ENCODE measurements at places on chromosomes 1 and 21.
A peak's percentile ranks its signal among the peaks of the same experiment; 100 is the strongest.

- DNase-seq: no peak
Measured at GRCh38 chr1:31412732-31413404, at the start of gene SERINC2. Gene SERINC2 (plus strand): TSS chr1:31413213. CDS start chr1:31413266, 53 bp downstream.

DNA sequence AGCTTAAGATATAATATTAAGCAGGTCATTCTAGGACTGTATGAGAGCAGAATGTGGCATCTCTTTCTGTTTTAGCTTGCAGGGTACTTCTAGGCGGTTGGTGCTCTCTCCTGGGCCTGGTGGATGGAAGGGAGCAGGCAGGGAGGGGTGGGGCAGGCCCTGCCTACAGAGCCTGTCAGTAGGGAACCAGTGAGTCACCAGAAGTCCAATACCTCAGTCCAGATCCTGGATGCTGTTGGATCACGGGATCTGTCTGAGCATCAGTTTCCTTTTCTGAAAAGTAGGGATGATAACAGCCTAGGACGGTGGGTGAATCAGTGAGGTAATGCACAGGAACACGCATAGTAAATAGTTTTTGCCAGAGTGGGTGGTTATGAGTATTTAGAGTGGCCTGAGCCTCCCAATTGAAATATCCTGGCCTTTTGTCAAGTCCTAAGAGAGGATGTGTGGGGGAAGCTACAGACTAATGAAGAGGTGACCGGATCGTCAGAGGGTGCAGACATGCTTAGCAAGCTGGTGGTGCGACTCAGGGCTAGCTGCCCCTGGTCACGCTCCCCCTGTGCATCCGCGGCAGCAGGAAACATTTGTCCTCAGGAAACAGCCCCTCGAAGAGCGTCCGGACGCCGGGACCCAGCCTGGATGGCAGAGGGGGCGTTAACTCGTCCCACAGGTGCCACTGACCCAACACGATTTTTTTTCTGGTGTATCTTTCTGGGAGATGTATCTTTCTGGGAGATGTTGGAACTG lies 23.9 kb downstream of the NAV1 start:
- no peak for DNase-seq

DNA sequence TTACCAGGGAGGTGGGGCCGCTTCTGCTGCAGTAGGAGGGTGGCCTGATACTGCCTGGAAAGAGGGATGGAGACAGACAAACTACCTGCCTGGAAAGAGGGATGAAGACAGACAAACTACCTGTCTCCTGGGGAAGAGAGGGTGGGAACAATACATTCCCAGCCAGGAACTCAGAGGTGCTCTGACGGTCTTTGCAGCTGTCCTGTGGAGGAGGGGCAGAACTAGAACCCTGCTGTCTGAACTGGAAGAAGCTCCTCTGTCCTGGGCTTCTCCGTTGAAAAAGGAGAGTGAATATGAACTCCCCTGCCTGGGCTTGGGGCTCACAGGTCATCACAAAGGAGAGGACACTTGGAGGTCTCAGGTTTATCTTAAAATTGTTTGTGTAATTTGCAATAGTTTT lies 40.3 kb upstream of the ETV3 start:
- DNase-seq: no peak

GRCh38 chr1:155226910-155227260 lies 18.4 kb downstream of the MTX1 start:
- no peak for DNase-seq

DNA sequence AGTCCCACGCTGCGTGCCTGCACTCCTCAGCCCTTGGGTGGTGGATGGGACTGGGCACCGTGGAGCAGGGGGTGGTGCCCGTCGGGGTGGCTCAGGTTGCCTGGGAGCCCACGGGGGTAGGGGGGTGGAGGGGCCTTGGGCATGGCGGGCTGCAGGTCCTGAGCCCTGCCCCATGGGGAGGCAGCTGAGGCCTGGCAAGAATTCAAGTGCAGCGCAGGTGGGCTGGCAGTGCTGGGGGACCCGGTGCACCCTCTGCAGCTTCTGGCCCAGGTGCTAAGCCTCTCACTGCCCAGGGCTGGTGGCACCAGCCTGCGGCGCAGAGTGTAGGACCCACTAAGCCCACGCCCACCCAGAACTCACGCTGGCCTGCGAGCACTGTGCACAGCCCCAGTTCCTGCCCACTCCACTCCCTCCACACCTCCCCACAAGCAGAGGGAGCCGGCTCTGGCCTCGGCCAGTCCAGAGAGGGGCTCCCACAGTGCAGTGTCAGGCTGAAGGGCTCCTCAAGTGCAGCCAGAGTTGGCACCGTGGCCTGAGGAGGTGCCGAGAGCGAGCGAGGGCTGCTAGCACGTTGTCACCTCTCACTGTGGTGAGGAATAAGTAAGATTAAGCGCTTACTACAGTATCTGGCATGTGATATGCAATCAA lies 12.8 kb downstream of the TNNI3K start:
- no peak for DNase-seq

DNA sequence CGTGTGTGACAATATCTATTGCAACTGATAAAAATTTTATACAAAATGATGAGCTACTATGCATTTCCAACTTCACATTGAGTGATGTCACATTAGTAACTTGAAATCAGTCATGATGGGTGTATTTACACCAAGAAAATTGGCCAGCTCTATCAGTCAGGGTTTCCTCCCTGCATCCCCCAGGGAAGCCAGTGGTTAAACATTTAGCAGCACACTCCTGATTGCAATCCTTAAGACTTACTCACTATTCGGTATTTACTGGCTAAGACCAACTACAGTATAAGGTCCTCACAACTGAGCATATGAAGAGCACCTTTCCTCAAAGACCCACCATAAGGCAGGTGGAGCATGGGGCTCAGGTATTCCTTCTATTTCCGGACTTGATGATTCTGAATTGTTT lies 41.3 kb upstream of the PTGFRN start:
- DNase-seq: no peak

GRCh38 chr1:53947172-53947907 lies 1.2 kb downstream of the LRRC42 start:
- no peak for DNase-seq

GRCh38 chr1:108504447-108504846 lies 54.3 kb downstream of the NBPF6 start:
- no peak for DNase-seq

GRCh38 chr1:213871179-213871578 lies 116.6 kb upstream of the PROX1 start:
- no peak for DNase-seq

GRCh38 chr1:101145449-101145820 lies 91.4 kb upstream of the S1PR1 start:
- no peak for DNase-seq

DNA sequence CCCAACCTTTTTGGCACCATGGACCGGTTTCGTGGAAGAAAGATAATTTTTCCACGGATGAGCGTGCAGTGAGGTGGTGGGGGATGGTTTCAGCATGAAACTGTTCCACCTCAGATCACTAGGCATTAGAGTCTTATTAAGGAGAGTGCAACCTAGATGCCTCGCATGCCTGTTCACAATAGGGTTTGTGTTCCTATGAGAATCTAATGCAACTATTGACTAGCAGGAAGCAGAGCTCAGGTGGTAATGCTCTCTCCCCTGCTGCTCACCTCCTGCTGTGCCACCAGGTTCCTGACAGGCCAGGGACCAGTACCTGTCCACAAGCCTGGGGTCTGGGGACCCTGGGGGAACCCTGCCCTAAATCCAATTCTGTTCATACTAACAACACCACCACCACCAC lies 377.8 kb downstream of the OLFM3 start:
- no peak for DNase-seq

DNA sequence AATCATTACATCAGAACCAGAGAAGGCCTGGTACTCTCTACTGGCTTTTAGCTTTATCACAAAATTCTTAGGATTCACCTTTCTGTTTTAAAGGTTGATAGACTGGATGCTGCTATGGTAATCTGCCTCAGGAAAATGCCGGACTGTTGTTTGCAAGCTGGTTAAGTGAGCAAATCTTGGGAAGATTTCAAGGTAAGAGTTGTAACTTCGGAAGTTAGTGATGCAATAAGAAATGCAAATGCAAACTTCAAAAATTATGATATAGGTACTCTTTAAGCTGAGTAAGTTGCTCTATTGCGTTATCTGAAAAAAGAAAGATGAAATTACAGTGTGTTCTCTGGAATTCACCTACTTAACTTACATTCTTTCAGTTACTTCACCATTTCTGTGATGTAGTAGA lies 4.4 kb upstream of the SLC16A1 start:
- DNase-seq: no peak

DNA sequence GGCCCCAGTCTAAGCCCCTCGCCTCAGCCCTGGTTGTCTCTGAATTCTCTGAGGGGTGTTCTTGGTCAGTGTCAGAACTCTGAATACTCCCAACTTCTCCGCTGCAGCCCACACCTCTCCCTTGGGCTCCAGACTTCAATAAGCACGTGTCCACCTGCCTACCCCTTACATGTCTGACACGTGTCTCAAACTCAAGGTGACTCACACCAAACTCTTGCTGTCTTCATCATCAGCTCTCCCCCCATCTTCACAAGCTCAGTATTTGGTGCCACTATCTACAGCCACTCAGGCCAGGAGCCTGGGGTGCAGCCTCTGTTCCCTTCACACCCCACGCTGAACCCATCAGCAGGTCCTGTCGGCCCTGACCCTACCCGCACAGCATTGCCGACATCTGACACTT lies 18.8 kb upstream of the UBXN10 start:
- no peak for DNase-seq

GRCh38 chr1:111704240-111704639 lies 35.0 kb downstream of the INKA2 start:
- no peak for DNase-seq

- no peak for DNase-seq
Measured at GRCh38 chr1:8821084-8821483, 3.6 kb upstream of the RERE start.

DNA sequence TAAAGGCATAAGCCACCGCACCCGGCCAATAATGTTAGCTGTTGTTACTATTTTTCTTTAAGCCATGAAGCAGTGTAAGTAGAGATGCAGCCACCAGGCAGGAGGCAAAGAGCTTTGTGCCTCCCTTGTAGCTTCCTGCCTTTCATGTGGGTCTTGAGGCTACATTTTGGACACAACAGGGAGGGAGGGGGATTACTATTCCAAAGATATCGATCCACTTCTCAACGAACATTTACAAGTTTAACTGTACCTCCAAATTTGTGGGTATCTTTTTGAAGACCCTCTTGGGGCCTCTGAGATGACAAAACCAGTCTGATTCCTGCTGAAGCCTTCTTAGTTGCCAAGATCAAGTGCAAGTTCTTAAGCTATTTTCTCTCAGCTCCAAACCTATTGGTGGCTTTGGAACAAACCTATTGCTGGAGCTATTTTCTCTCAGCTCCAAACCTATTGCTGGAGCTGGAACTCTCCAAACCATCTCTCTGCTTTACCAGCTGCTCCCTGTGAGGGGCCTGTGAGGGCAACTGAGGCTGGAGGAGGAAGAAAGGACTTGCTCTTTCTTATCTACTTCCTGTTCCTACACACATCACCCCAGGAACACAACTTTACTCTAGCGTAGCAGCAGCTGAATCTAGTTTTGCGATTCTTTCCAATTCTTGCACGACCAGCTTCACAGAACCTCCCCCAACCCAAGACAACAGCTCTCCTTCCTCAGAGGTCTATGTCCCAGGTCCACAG lies 16.1 kb upstream of the RCAN3 start:
- DNase-seq: no peak

GRCh38 chr1:202642619-202643291 lies 67.5 kb downstream of the SYT2 start:
- no peak for DNase-seq

DNA sequence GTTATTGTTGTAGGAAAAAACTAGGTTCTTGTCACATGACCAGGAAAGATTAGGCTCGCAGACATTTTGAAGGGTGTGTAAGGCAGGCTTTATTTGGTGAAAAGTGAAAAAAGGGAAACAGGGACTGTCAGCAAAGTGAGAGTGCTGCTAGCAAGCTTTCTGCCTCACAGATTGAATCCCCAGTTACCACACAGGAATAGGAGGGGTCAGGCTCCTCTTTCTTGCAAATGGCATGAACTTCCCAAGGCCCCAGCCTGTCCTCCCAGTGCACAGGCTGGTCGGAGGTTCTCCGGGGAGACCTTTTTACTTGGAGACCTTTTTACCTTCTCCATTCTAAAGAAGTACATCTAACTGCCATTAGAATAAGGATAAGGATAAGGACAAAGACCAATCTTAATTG lies 42.1 kb downstream of the SYCP1 start:
- no peak for DNase-seq

- DNase-seq: no peak
Measured at GRCh38 chr1:52556641-52557360, 3.9 kb upstream of the TUT4 start.

DNA sequence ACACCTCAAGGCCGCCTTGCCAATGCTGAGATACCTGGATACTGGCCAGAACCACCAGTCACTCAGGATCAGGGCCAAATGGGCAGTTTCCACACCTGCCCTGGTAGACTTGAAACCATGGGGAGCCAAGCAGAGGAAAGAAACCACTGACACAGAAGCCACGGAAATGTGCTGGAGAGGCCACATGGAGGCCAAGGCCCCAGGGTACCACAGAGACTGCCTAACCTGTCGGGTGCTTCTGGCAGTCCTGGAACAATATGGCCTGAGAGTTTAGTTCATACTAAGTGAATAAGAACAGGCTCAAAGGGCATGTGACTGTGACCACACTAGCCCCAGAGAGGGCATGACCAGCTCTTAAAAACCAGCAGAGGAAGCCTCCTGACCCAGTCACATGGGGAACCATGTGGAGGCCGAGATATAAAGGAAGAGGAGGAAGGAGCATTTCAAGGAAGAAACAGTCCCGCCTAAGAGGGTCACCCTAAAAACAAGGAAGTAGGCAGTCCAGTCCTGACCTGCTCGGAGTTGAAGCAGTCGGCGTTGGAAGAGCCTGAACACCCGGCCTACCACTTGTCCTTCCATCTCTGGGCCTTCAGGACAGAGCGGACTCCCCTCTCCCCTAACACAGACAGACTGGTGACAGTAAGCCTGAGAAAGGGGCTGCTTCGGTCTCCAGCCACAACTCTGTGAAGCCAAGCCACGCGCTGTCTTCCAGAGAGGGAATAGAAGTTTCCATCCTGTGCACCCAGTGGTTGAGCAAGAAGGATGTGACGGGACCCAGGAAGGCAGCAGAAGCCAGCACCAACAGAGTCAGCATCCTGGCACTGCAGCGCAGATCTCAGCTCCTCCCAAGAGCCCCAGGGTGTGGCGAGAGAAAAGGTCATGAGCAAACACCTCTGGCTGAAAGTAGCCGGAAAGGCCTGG lies at the start of gene DENND2D:
DENND2D (minus strand) TSS at position 766 of the 921 bp plus-strand sequence; CDS start at position 579, 187 bp downstream.
- DNase-seq: peak; percentile 56

- no peak for DNase-seq
Measured at GRCh38 chr21:38388203-38388602, 110.1 kb downstream of the ERG start.

- no peak for DNase-seq
Measured at GRCh38 chr1:32352831-32353383, 9.4 kb downstream of the FAM229A start.

GRCh38 chr1:225888289-225888897 lies 553 bp downstream of the LEFTY1 start:
- DNase-seq: no peak

- DNase-seq: no peak
Measured at GRCh38 chr1:186424539-186424938, 36.4 kb downstream of the PDC start.

DNA sequence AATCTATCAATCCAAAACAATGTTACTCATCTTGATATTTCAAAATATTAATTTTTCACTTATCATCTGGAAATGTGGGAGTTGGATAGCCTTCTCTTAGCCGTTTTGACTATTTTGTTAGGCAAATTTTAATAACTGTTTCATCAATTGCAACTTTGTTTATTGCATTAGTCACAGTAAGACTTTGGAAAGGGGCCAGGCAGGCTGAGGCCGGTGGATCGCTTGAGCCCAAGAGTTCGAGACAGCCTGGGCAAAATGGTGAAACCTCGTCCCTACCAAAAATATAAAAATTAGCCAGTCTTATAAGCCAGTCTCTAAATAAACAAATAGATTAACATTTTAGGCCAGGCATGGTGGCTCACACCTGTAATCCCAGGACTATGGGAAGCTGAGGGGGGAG lies 113.0 kb upstream of the NR5A2 start:
- no peak for DNase-seq
